ENCODE measurements at places on chromosomes 1 and 21.

GRCh38 chr1:197471248-197471985 is 203.4 kb downstream of the CRB1 start:
- no peak for DNase-seq

- DNase-seq, result no peak
Measured at GRCh38 chr1:207440626-207441025, 13.5 kb upstream of the CR2 start.

- DNase-seq, result no peak
Measured at GRCh38 chr1:87296206-87296605, 32.5 kb upstream of the LMO4 start.

DNA sequence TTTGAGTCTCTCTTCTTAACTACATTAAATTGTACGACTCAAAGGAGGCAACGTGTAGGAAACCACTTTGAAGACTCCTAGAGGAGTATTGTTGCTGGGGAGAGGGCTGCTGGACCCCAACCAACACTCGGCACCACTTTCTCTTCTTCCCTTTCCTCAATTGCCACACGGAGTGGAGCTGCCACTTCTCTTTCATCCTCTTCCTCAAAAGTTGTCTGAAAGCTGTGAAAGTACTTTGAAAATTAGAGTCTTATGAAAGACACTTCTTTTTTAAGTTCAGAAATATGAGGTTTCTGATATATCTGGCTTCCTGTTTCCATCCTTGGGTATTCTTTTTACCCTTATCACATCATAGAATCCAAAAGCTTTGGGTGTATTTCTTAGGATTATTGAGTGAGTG is 59.5 kb downstream of the MRPS6 start:
- DNase-seq, result no peak

GRCh38 chr1:200095057-200095577 is 67.6 kb downstream of the NR5A2 start:
- no peak for DNase-seq

- DNase-seq, result no peak
Measured at GRCh38 chr1:151124763-151125403, 21.5 kb downstream of the SEMA6C start.

GRCh38 chr1:51310871-51311613 is 19.3 kb downstream of the TTC39A start:
- DNase-seq, result no peak

GRCh38 chr1:231192620-231193163 is 30.8 kb downstream of the TRIM67 start:
- DNase-seq, result no peak

DNA sequence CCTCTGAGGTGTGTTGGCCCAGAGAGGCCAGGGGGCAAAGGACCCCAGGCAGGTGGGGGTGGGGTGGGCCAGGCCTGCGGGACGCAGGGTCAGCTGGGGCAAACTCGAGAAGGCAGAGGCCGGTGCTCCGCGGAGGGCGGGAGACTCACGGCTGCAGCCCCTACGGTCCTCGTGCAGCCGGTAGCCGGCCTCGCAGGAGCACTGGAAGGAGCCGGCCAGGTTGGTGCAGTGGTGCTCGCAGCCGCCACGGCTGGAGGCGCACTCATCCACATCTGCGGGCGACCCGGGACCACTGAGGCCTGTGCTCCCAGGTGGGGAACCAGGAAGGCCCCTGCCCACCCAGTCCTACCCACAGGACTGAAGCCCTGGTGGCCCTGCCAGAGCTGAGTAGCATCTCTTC is 55.3 kb downstream of the ARHGEF16 start:
- no peak for DNase-seq

GRCh38 chr1:195806060-195806459 is 802.2 kb downstream of the KCNT2 start:
- no peak for DNase-seq

DNA sequence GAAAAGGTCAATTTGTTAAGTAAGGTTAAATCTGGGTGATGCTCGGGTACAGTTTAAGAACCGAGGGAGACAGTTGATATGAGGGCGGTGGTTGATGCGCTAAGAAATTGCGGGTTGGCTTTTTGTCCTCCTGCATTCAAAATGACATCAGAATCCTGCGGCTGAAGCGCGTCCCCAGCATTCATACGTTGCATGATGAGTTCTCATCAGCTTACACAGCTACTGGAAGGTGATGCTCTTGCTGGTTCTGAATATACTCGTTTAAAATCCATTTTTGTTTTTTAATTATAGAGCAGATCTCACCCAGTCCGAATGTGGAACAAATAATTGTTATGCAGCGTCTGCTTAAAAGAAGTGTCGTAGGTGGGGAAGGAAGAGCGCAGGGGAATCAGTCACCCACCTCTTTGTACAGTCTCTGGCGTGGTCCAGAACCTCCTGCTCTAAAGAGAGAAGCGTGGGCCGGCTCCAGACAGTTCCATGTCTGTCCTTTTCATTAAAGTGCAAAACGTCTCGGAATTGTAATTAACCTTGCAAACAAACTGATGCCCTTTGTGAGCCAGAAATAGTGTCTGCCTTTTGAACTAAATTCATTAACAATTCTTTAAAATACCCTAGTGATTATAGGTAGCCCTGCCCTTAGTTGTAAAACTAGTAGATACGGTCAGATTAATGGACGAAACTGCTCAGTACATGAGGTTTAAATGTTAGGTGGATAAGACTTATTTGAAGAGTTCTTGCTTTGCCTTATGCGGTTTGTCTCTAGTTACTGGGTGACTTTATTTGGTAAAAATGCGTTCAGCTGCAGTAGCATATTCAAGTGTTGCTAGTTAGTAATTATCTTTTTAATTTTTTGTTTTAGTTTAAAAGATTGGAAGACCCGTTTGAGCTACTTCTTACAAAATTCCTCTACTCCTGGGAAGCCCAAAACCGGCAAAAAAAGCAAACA is 741 bp downstream of the RGS2 start:
- DNase-seq, result peak; percentile 47

DNA sequence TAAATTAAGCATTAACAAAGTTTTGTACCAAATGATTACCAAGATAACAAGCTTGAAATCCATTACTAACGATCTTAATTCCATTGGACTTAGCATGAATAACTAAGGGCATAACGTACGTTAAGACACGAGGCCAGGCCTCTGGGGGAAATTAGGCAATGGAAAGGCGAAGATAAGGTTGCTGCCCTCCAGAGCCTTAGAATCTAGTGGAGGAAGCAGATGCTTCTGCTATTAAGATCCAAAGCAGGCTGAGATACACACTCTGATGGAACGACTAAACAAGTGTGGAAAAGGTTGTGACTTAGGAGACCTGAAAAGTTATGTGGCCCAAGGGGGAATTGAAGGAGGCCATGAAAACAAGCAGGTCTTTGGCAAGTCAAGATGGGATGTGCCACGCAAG is 6.0 kb downstream of the AKNAD1 start:
- no peak for DNase-seq

- DNase-seq, result no peak
Measured at GRCh38 chr21:32253215-32253641, 25.6 kb downstream of the MIS18A start.

DNA sequence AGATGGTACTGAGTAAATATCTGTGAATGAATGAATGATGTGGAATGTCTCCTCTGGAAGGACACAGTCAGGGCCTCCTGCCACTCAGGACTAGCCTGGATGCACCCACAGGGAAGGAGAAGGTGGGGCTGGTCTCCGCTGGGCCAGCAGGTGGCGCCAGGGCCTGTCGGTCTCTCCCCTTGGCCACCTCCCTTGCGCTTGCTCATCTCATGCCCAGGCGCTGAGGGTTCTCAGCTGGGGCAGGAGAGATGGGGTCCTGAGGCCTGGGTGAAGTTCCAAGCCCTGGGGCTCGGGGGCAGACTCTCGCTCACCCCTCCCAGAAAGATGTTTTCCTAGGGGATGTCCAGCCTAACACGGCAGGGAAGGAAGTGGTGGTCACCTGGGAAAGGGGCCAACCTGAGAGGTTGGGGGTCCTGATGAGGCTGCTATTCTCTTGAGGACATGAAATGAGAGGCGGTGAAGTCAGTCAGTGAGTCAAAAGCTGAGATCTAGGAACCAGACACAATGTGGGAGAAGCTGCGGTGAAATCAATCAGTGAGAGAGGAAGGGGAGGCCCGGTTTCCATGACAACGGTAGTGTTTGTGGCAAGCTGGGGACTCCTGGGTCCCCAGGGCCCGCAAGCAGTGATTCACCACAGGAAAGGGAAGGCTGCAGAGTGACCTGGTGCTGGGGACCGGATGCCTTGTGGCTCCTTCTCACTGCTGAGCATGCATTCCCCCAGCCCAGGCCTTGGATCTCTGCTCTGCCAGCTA is 14.6 kb upstream of the MEX3A start:
- DNase-seq, result peak; percentile 84

GRCh38 chr1:33578557-33579448 is 106.4 kb downstream of the ZSCAN20 start:
- no peak for DNase-seq

Measured in amniotic stem cell (primary cell).